ENCODE measurements at places on chromosomes 1 and 21.

GRCh38 chr1:245469734-245470133, 314.9 kb downstream of the KIF26B start:
- DNase-seq: no peak

DNA sequence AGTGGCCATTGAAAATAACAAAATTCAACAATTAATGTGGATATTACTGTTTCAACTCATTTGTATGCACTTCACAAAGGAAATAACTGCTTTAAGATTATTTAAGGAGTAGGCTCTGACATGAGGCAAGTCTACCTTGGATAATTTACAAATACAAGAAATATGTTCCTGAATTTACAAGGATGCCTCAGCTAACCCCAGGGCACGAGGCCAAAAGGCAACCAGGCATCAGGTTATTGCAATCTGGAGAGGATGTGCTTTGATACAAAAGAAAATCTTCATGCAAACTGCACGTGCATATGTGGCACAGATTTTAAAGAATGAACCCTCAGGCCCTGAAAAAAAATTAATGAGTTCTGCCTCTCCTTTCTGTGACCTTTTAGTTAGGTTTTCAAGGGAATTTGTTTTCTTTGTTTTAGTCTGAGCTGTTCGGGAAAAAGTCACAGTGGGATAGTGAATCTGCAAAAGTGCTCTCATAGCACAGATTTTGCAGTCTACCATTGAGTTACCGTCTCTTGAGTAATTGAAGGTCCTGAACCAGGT, 1304.2 kb upstream of the ADGRL4 start:
- no peak for DNase-seq

GRCh38 chr1:1678581-1679380, 13.8 kb downstream of the SLC35E2B start:
- peak; percentile 18 for DNase-seq

DNA sequence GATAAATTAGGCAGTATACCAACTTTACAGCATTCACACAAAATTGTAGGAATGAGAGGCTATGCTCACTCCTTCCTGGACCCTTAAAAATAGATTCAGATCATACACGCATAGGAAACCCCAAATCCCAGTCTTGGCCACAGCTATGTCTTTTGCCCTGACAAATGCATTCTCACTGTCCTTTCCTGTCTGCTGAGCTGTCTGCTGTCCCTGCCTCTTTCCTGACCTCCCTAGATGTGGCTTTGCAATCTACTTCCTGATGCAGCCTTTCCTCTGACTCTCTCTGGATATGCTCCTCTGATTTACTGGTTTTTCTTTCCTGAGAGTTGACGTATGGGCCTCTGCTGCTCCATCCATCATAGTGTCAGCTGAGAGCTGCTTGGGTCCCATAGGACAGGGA, 59.8 kb upstream of the SLC35F3 start:
- no peak for DNase-seq

DNA sequence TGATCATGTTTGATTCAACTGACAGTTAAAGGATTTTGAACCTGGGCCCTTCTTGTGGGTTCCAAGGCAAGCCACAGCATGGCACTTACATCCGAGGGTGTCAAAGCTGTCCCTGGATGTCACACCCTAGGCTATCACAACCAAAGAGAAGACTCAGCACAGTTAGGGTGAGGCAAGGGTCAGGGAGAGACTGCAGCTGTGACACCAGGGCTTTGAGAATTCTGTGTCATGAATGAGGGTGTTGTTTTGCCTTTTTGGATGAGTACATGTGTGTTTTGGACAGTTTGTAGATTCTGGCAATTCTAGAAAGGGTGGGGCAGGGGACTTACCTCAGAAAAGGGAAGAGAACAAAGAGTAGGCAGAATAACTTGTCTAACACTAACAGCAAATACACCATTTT, 37.8 kb upstream of the ZNF326 start:
- no peak for DNase-seq

- no peak for DNase-seq
These were observed 407.3 kb downstream of the MATN1 start for GRCh38 chr1:30316056-30316455.

DNA sequence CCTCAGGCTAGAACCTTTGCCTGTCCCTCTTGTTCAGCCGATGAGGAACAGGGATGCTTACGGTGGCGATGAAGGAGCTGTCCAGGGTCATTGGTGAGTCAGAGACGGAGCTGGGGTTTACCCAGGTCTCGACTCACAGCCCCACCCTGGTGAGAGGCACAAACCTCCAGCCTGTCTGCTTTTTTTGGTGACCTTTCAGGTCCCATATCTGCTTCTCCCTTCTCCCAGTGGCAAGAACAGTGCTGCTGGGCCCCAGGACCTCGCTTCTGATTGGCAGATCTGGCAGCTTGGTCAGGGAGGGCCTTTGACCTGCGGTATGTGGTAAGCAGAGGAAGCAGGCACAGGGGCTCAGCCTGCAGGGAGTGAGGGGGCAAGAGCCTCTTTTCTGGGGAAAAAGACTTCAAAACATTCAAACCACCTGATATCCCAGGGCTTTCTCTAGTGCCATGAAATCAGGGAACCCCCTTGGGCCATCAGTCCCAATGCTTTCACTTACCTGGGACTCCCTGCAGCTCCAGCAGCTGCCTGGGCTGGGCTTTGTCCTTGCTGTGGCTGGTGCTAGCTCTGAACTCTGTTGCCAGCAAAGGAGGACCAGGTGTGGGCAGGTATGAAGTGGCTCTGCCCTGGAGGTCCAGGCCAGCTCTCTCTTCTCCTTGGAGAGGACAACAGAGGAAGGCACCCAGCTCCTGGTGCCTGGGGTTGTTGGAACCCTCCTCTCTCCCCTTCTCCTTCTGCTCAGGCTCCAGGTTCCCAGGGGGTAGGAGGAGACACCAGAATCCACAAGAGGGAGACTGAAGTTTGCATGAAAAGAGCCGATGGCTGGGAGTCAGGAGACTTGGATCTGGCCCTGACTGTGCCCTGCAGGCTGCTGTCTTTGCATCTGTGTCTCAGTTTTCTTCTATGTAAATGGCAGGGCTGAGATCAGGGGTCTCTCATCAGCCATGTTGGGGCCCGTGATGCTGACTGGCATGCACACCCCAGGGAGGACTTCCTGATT, 41.4 kb downstream of the TRIM62 start:
- no peak for DNase-seq

DNA sequence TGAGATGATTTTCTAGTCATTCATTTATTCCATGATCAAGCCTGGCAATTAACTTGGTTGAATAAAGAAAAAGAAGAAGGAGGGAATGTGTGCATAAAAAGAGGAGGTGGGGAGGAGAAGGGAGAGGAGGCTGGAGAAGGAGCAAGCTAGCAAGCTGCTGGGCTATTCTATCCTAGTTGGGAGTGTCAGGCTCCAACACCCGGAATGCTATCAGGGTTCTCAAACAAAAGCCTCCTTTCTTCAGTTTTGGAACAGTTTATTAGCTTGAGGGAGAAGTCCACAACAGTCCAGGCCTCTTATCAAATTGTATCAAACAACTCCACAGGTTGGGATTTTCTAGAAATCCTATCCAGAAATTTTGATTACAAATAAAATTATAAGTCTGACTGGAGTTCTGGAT, 80.0 kb downstream of the BCAR3 start:
- no peak for DNase-seq

- no peak for DNase-seq
These were observed 251.1 kb downstream of the CAMTA1 start for GRCh38 chr1:7036386-7036785.

- DNase-seq: no peak
These were observed 7.6 kb downstream of the NSL1 start for GRCh38 chr1:212783976-212784375.
